Kidney (tissue), 22 donors: ENCODE measurements at places on chromosomes 4 and X.

- DNase-seq, result no peak
Observed at GRCh38 chr4:111108153-111108552, 485.3 kb upstream of the PITX2 start.

DNA sequence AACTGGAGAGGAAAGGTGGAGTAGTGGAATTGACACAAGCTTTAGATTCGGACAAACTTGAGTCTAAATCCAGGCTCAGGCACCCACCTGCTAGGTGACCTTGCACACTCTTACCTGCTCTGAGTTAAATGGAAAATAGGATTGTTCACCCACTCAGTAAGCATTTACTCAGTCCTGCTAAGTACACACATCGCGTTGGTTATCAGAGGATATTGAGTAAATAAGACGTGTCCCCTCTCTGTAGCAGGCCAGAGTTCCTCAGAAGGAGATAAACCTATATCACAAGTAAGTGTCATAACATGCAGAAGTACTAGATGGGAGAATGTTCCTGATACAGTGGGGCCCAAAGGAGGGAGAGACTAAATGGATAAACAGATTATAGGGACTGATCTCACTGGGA is 117.7 kb downstream of the SMIM20 start:
- no peak for DNase-seq

GRCh38 chr4:34800953-34801352 is 1443.4 kb downstream of the ARAP2 start:
- DNase-seq, result no peak

DNA sequence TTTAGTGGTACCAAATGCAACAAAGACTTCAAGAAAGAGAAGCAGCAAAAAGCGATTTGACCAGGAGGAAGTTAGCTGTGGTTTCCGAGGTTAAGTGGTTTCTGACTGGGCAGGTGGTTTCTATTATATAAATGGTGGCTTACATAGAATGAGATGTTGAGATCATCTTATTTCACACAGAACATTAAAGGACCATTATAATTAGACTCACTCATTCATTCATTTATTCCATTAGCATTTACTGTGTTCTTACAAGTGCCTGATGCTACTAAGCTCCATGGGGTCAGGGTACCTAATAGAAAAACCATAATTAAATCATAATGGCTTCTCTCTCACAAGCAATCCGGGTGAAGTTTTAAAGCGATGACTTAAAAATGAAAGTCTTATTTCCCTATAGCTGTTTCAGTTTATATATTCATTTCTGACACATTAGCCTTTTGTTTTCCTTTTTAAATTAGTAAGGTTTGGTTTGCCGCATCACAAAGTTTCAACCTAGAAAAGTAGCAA is 10.6 kb downstream of the TSPAN6 start:
- DNase-seq, result no peak

- DNase-seq, result no peak
Observed at GRCh38 chr4:55965585-55965984, 16.8 kb downstream of the CEP135 start.

- no peak for DNase-seq
Observed at GRCh38 chr4:22668301-22668700, 24.4 kb upstream of the GBA3 start.

GRCh38 chrX:105973387-105973739 is 65.2 kb downstream of the SERPINA7 start:
- no peak for DNase-seq

DNA sequence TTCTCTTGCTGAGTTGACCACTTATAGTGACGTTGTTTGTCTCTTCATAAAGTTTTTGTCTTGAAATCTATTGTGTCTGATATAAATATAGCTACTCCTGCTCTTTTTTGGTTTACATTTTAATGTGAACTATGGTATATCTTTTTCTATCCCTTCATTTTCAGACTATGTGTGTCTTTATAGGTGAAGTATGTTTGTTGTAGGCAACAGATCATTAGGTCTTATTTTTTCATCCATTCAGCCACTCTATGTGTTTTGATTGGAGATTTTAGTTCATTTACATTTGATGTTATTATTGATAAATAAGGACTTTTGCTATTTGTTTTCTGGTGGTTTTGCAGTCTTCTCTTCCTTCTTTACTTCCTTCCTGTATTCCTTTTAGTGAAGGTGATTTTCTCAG is 44.0 kb upstream of the SLC16A2 start:
- DNase-seq, result no peak

DNA sequence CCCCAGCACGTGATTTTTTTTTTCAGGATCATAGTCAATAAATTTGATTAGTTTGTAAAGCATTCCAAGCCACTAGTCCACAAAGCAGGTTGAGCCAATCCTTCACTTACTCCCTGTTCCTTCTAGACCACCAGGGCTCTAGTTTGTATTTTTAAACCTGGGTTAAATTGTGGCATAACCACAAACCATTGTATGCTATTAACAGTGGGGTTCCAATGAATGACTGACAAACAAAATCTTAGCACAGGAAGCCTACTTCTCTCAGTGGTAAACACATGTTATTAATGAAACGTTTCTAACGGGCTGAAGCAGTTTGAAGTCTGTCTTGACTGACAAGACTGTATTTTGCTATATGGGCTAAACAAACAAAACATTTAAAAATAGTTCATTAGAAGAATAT is 48.6 kb upstream of the GYPA start:
- no peak for DNase-seq

DNA sequence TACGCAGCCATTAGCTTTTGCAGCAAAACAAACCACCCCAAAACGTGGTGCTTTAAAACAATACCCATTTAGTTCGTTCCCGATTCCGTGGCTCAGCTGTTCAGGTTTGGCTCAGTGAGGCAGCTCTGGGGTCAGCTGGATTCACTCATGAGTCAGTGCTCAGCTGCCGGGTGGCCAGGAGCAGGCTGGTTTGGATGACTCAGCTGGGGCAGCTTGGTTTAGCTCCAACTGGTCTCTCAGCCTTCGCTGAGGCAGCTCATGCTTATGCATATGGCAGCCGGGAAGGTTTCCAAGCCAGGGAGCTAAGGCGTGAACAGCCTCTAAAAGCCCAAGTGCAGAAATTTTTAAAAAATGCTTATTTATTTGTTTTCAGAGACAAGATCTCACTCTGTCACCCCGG is 13.3 kb upstream of the CD99 start:
- DNase-seq, result no peak

- DNase-seq, result no peak
Observed at GRCh38 chr4:11847167-11847566, 418.5 kb upstream of the HS3ST1 start.

- DNase-seq, result no peak
Observed at GRCh38 chr4:112855058-112855457, 194.4 kb upstream of the ANK2 start.

GRCh38 chr4:140654495-140654814 is 85.7 kb upstream of the UCP1 start:
- DNase-seq, result no peak

DNA sequence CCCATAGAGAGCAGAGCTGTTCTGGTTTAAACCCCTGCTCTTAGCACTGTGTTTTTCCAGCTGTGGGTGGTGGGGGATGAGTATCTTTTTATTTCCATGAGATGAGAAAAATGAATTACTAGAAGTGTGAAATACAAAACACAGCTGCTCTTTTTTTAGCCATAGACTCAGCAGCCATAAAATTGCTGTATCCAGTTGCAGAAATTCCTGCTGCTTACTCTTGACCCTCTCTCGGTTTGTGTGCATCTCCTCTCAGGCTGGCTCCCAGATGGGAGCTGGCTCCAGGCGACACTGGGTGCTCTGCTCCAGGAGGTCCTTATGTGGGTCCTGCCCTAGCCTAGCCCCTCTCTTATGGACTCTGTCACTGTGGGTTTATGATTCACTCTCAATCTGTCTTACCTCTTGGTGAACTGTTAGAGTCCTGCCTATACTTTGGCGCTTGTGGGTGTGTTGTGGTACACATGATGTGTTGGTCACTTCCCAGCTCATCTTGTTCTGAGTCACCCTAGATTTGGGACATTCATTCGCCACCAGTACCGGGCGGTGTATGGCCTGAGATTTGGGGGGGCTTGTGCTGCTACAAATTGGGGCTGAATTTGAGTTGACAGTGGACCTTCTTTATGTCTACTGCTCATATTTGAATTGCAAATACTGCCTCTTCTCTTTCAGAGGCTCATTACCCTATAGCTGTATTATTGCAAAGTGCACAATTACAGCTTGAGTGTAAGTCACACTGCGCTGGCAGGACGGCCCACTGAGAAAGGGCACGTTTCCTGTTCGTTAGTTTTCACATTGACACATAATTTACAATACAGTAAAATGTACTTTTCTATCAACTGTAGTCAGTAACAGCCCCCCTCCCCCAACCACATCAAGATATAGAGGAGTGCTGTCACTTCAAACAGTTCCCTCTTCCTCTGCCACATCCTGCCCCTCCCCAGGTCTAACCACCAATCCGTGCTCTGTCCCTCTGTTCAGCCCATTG is 46.9 kb upstream of the MSANTD1 start:
- DNase-seq, result peak; percentile 61

DNA sequence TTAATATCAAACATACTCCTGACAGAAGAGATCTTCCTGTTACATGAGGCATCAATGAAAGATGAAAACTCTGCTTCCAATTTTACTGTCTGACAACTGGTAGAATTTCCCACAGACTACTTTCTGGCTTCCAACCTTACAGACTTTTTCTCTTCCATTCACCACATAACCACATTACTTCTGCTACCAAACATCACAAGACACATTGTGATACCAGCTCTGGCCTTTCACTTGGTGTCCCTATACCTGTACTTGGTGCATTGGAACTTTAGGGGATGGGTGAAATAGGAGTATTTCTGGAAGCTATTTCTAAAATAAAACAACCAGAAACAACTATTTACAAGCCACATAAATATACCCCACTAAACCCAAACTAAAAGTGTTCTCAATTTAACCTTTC is 20.5 kb downstream of the AMTN start:
- no peak for DNase-seq

GRCh38 chr4:7323461-7323871 is 111.3 kb downstream of the PSAPL1 start:
- DNase-seq, result peak; percentile 33

GRCh38 chrX:70998411-70999027 is 67.6 kb upstream of the SLC7A3 start:
- no peak for DNase-seq

GRCh38 chr4:83252782-83253405 is 31.7 kb downstream of the COQ2 start:
- DNase-seq, result peak; percentile 66

GRCh38 chr4:72842323-72842722 is 227.2 kb downstream of the COX18 start:
- no peak for DNase-seq

DNA sequence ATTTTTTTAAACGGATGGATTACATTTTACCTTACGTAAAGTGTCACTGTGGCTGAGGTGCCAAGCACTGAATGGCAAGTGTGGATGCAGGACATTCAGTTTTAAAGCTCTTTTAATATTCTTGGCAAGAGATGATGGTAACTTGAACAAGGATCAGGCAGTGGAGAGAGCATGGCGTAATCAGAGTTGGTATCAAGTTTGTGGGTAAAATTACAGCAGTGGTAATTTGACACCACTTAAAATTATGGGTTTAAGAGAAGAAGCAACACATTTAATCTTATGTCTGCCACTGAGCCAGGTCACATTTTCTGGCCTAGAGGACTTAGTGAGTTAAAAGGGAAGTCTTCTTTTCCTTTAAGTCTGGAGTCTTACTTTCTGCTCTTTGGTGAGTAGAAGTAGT is 100.5 kb downstream of the NAA11 start:
- no peak for DNase-seq

DNA sequence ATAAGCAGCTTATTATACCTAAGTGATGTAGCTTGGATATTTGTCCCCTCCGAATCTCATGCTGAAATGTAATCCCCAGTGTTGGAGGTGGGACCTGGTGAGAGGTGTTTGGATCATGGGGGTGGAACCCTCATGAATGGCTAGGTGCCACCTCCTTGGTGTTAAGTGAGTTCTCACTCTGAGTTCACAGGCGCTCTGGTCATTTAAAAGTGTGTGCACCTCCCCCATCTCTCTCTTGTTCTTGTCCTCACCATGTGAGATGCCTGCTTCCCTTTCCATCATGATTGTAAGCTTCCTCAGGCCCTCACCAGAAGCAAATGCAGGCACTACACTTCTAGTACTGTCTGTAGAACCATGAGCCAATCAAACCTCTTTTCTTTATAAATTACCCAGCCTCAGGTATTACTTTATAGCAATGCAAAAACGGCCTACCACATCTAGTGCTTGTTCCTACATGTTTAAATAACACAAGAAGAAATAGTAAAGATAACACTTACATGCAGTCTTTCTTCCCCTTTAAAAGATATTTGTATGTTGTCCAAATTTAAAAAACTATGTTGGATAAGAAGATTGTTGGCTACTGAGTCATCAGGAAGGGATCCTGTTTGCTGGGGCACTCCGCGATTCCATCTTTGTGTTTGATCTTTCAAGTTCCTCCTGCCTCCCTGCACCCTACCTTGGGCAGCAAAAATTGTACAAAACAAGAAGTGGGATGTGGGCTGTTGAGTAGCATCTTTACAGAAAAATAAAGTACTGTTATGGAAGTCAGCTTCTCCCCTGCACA is 29.7 kb downstream of the PPP1R2C start:
- DNase-seq, result no peak

- DNase-seq, result no peak
Observed at GRCh38 chrX:49673394-49673793, 22.4 kb downstream of the PAGE1 start.

GRCh38 chr4:104451573-104451972 is 43.1 kb downstream of the CXXC4 start:
- DNase-seq, result peak; percentile 17

GRCh38 chr4:10180927-10181744 is 64.5 kb upstream of the WDR1 start:
- no peak for DNase-seq

- peak; percentile 5 for DNase-seq
Observed at GRCh38 chr4:6008092-6008551, 10.1 kb downstream of the C4orf50 start.

- no peak for DNase-seq
Observed at GRCh38 chrX:38807873-38808272, 6.6 kb downstream of the MID1IP1 start.

GRCh38 chrX:112851806-112852205 is 11.2 kb upstream of the AMOT start:
- DNase-seq, result no peak

DNA sequence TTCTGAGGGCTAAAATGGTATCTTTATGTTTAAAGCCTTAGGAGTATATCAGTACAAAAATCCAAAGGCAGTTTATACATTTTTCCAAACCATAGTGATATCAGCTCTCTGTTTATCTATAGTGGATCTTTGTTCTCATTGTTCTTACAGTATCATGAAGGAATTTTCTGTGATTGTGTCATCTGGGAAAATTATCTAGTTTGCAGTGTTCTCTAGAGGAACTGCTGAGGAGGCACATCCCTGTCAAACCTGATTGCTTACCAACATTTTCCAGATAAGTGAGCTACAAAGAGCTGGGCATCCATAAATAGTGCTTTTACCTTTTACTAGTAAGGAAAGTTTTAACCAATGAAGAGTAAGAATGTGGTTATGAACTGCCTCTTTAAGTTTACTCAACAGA is 44.9 kb upstream of the SLC25A31 start:
- no peak for DNase-seq

DNA sequence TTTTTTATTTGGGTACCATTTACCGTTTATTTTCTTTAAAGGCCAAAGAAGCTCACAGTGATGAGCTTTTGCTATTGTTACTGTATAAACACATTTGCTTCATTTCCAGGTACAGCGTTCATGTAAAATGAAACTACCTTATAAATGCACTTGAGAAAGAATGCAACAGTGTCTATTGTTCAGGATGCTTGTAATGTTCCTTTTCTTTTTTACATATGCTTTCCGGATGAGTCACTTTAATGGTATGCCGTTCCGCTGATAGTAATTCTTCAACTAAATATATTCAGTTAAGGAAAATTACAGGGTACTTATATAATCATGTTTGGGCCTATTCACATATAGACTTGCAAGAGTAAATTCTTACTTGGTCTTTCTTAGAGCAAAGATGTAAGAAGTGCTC is 354.9 kb downstream of the RPA4 start:
- no peak for DNase-seq
